ENCODE measurements at places on chromosomes 3 and 15.

DNA sequence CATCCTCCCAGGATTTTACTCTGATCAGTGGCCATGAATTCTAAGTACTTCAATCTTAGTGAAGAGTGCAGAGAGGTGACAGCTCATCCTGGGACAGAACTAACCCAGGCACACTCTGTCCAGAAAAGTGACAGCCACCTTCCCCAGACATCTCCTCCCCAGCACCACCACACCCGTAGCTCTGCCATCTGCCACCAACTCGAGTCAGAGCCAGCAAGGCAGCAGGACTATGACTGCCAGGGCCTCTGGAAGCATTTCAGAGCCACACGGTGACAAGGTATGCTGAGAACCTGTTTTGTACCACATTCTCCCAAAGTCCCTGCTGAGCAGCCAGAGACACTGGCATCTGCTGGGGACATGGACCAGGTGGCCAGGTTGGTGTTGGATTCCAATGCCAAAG is 71.0 kb downstream of the NTRK3 start:
- no peak for DNase-seq

GRCh38 chr3:48698891-48699290 is 13.2 kb upstream of the NCKIPSD start:
- DNase-seq, result no peak

DNA sequence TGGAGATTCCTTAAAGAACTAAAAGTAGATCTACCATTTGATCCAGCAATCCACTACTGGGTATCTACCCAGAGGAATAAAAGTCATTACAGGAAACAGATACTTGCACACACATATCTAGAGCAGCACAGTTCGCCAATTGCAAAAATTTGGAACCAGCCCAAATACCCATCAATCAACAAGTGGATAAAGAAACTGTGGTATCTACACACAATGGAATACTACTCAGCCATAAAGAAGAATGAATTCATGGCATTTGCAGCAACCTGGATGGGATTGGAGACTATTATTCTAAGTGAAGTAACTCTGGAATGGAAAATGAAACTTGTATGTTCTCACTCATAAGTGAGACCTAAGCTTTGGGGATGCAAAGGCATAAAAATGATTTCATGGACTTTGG is 23.8 kb downstream of the SLC7A14 start:
- no peak for DNase-seq

DNA sequence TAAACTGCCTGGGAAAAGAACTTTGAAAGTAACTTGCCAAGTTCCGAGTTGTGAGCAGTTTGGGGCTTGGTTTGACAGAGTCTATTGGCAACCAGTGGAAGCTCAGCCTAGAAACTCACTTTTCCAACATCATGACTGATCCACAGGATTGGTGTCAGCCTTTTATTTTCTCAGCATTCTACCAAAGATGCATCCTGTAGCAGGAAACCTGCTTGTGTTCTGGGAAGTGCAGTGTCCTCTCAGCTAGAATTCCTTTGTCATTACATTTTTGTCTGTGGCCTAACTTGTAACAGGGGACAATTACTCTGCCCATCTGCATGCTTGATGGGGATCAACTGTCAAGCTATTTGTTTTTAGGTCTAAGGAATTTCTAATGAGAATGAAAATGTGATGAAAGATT is 116.7 kb upstream of the LMOD3 start:
- no peak for DNase-seq

- peak; percentile 41 for DNase-seq
Measured at GRCh38 chr3:50627407-50628051, 10.6 kb downstream of the MAPKAPK3 start.

- no peak for DNase-seq
Measured at GRCh38 chr15:44064706-44065105, 130.4 kb downstream of the FRMD5 start.

- no peak for DNase-seq
Measured at GRCh38 chr15:85306946-85307686, 73.3 kb upstream of the AKAP13 start.

DNA sequence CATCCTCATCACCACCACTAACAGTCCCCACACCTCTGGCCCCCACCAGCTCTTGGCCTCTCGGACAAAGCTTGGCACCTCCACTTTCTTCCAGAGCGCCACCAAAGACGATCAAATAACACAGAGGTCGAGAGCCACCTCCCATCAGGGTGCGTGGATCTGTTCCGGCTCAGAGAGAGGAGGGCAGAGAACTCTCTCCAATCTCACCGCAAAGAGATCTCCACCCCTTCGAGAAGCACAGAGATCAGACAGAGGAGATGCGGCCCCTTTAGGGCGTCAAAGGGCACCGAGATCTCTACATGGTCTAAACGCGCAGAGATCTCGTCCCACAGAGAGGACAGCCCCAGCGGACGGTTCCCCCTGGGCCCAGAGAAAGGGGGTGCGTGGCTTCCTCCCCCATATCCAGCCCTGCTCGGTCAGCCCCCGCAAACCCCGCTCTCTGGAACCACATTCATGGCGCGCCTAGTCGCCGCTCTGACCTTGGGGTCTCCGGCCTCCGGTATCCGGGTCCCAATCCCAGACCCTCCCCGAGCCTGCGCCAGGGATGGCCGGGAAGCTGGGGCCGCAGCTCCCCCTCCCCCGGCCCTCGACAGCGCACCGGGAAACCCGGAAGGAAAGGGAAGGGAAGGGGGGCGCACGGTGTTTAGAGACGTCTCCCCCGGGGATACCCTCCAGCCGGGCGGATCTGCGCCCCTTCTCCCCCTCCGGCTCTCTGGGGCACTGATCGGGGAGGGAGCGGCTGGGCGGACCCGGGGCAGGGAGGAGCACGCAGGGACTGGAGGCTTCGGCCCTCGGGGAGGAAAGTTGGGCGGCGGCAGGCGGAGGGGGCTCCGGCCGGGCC is 608 bp downstream of the SCN5A start:
- no peak for DNase-seq
